NK-92 treated with Interleukin-12 subunit alpha and Interleukin-12 subunit beta, amount 100 ng/mL, for 24 hours (cell line): ENCODE measurements at places on chromosomes 6 and 20.

GRCh38 chr6:41446907-41447545 lies 99.2 kb upstream of the FOXP4 start:
- no peak for DNase-seq

GRCh38 chr20:51013577-51014330 lies 9.2 kb downstream of the KCNG1 start:
- DNase-seq: no peak

DNA sequence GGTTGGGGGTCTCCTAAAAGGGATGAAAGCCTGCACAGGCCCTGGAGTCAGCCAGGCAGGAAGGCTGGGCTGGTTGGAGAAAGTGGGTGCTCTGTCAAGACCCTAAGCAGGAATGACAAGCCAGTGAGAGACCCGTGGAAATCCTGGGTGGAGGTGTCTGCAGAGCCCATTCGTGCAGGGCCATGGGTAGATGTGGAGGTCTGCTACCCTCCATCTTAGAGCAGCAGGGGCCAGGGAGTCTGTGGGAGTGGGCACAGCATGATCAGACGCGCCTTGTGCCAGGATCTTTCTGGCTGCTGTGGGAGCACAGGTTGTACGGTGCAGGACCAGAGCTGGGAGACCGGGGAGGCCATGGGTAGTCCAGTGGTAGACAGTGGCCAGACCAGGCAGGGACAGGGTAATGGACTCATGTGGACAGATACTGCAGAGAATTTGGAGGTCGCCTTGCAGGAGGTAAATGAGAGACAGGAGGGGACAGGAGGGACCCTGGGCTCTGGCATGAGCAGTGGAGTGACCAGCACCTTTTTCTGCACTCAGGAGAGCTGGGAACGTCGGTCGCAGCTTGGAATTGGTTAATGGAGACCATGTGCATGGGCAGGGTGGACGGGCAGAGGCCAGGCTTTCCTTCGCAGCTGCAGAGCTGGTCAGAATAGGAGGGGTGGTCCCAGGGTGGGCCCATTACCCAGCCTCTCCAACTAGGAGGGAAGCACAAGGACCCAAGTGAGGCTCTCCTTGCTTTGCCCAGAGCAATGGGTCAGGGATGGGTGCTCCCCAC lies 203.5 kb upstream of the PMEPA1 start:
- DNase-seq: no peak

- no peak for DNase-seq
Measured at GRCh38 chr6:3627501-3627900, 124.0 kb downstream of the PXDC1 start.

DNA sequence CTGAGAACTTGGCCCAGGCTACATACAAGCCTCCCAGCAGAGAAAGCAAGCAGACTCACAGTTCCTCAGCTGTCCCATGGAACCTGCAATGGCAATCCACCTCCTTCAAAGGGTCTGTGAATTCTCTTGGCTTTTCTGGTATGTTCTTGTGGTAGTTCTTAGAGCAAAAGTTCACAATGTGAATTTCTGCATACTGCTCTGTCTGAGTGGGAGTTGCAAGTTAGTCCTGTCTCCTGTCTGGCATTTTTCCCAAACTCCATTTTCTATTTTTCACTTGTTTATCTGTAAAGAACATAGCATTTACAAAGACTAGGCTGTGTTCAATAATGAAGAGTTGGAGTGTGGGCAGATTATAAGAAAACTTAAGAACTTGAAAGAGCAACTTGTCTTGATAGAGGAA lies 269.9 kb downstream of the BCKDHB start:
- DNase-seq: no peak

- DNase-seq: no peak
Measured at GRCh38 chr6:46653439-46654195, 842 bp downstream of the SLC25A27 start.

GRCh38 chr6:39488255-39488879 lies 165.9 kb upstream of the KCNK16 start:
- no peak for DNase-seq
